Right lung (tissue), 10 donors: ENCODE measurements at places on chromosomes 11 and 22. TPM values are rescaled to one million over a fixed set of nuclear protein-coding genes. Genes with fewer than 3 reads are reported as not detected.

SF3A1 gene
- 112 TPM for polyA plus RNA-seq

- DNase-seq, result no peak
These were observed 9.8 kb downstream of the PICK1 start for GRCh38 chr22:38067028-38067415.

INPP5J gene
- polyA plus RNA-seq, result 4.2 TPM

GRCh38 chr11:1471736-1472135 is 14.8 kb downstream of the MOB2 start:
- no peak for DNase-seq

DNA sequence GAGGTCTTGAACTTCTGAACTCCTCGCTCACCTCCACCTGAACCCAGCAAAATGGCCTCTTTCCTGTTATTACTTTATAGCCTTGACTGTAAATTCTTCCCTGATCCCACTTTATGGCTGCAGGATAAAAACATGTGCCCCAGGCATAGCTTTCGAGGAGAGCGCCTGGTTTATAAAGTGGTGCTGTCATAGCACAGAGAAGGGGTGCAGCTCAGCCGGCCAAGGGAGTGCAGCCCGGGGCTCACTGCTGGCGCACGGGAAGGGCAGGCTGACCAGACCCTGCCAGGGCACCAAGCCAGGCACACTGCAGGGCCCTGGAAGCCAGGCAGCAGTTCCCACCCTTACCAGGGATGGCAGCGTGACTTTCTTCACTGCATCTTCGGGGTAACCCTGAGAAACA is 50.9 kb downstream of the ISX start:
- DNase-seq, result no peak

OR5A1 gene
- polyA plus RNA-seq, result 0.04 TPM

- no peak for DNase-seq
These were observed 31.6 kb upstream of the CCND1 start for GRCh38 chr11:69609351-69609750.

DNA sequence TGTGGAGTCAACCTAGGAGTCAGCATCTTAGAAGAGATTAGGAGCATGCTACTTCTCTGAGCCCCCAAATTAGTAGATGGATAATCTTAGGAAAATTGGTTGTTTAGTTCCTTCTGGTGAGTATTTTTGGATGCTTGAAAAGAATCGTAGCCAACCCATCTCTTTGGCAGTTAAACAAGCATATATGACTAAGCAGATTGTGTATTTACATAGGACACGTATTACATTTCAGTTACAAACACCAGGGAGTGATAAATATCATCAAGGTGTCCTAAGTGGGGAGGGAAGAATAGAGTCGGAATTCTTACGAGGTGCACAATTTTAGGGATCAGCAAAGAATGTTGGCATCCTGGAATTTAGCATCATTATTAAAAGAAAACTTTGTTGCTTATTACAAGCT is 13.5 kb downstream of the PLET1 start:
- no peak for DNase-seq

DNA sequence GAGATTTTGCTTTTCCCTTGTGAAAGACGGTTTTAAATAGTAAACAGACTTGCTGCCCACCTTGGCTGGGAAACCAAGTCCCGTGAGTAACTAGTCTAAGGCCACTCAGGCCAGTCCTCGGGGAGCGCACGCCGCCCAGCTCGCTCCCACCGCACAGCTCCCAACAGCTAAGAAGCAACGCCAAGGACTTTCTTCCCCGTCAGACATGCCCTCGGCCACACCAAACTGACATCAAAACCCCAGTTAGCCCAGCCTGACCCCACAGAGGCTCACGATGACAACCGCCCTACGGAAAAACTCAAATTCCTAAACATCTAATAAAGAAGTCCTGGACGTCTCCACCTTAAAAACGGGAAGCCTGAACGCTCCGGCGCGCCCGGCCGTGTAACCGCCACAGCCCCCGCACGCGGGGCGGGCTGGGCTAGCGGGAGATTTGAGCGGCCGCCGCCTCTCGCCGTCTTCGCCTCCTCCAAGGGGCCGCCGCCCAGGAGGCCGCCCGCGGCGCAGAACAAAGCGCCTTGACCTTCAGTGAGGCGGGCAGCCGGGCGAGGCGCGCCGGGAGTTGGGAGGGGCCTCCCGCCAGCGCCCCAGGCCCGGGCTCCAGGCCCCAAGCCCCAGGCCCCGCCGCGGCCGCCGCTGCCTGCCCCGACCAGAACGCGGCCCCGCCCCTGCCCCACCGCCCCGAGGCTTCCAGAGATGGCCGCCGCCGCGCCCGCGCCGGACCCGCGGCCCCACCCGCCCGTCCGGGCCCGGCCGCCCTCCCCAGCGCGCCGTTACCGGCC is 486 bp downstream of the NAP1L4 start:
- DNase-seq, result peak; percentile 31

GRCh38 chr11:27894552-27894951 is 194.3 kb upstream of the BDNF start:
- DNase-seq, result no peak

POLA2 gene
- 27.0 TPM for polyA plus RNA-seq

OR51B4 gene
- 0.36 TPM for polyA plus RNA-seq

MUC5B gene
- 0.23 TPM for polyA plus RNA-seq

DNA sequence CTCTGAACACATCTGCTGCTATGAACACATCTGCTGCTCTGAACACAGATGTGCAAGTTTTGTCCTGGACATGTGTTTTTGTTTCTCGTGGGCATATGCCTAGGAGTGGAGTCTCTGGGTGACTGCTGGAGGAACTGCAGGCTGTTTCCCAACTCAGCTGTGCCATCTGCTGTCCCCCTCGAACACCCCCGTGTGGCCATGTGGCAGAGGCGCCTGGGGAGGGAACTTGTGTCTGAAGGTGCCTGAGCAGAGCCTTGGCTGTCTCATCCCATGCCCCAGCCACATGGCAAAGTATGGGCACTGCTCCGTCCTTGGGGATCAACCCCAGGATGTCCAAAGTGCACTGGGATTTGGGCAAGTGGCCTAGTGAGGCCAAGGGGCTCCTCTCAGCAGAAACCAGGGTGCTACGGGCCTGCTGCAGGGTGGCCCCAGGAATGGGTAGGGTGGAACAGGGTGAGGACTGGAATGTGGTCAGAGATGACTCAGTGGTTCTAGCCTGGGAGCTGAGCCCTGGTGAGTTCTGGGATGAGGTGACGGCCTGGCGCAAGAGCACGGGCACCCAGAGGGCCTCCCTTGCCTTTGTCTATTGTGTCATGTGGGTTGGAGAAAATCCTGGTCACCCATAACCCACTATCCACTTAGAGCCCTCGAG is 14.7 kb downstream of the GATD1 start:
- DNase-seq, result no peak

GRCh38 chr11:111939836-111940604 is 2.9 kb downstream of the DIXDC1 start:
- no peak for DNase-seq

POU2F3 gene
- 1.0 TPM for polyA plus RNA-seq

- no peak for DNase-seq
These were observed at the start of gene MMP26 for GRCh38 chr11:4704054-4704789. MMP26 (plus strand) TSS chr11:4704784.

GRCh38 chr11:64176751-64177150 is 9.2 kb upstream of the STIP1 start:
- no peak for DNase-seq

- DNase-seq, result no peak
These were observed 3.3 kb upstream of the EPS8L2 start for GRCh38 chr11:702462-703461.

- DNase-seq, result peak; percentile 47
These were observed 555.3 kb downstream of the MIAT start for GRCh38 chr22:27212617-27213177.

SLC25A45 gene
- polyA plus RNA-seq, result 13.3 TPM

DNA sequence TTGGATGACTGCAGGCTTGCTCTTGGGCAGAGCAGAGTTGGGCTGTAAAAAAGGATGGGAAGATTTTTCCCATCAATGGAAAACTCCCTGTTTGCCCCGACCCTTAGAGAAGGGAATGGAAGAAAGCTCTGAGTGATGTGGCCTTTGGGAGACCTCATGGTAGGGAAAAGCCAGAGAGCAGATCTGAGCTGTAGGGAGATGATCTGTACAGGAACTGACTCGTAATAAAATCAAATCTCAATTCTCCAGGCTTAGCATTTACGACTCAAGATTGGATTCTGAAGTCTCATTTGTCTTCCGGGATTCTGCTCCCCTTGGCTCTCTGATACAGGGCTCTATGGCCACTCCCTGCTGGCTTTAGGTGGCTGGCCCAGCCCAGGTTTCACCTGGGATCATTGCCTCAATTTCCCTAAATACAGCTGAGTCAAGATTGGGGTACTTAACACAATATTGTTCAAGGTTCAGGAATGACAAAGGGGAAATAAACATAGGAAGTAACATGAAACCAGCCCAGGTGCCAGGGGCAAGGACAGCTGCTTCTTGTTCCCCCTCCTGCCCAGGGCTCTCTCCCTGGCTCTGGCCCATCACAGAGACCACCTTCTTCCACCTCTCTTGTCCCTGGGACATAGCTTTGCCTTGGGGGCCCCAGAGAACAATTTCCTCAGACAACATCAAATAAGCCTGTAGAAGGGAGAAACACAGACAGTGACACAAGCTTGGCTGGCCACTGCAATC is 38.4 kb upstream of the THY1 start:
- no peak for DNase-seq

GRCh38 chr22:38419121-38419857 is 35.7 kb downstream of the KCNJ4 start:
- DNase-seq, result no peak

LAYN gene
- polyA plus RNA-seq, result 18.7 TPM
